Retinal pigment epithelial cell (primary cell): ENCODE measurements at places on chromosomes 12 and 14.

DNA sequence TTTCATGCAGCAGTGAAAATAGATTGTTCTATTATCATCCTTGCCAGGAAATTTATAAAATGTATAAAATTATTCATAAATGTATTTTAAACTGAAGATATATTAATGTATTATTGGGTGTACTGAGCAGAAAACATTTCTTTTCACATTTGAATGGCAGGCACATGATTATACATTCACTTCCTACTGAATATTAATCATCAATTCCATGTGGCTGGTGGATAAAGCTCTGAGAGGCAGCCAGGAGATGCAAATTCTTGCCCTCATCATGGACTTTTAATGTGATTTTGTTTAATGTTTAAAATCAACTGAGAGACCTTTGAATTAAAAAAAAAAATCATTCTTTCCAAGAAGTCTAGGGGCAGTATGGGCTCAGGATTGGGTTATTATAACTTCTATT is 40.8 kb downstream of the ANO6 start:
- DNase-seq: no peak

GRCh38 chr14:97217111-97217885 is 420.1 kb downstream of the VRK1 start:
- DNase-seq: no peak

DNA sequence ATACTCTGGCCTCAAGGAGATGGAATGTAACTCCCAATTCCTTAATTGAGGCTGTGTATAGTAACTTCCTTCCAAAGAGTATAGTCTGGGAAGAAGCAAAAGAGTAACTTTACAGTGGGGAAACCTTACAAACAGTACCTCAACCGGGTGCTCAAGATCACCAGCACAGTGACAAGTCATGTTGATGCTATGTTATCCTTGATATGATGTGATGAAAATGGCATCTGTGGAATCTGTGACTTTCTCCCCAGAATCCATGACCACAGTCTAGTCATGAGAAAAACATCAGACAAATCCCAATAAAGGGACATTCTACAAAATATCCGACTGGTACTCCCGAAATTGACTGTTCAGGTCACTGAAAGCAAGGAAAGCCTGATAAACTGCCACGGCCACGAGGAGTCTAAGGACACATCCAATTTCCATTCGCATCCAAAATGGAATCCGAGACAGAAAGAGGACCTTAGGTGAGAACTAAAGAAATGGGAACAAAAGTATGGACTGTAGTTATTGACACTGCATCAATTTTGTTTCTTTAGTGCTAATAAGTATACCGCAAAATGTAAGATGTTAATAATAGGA is 97.3 kb upstream of the FRMD6 start:
- peak; percentile 68 for DNase-seq

GRCh38 chr12:6618483-6619225 is 11.5 kb upstream of the CHD4 start:
- no peak for DNase-seq

- DNase-seq: no peak
Observed at GRCh38 chr14:28116716-28117115, 649.9 kb upstream of the FOXG1 start.
